Esophagus squamous epithelium (tissue), 5 donors: ENCODE measurements at places on chromosomes 2 and 18.

GRCh38 chr18:23994361-23994902 lies 20.1 kb upstream of the TTC39C start:
- H3K36me3 ChIP-seq, result no peaks in the 10 kb centered on the region
- H3K27me3 ChIP-seq, result no peaks in the 10 kb centered on the region
- H3K4me3 ChIP-seq, result no peak overlapping the region
- no peak for DNase-seq
- H3K4me1 ChIP-seq, result peaks cover 18% of the 10 kb centered on the region
- H3K27ac ChIP-seq, result no peak overlapping the region

DNA sequence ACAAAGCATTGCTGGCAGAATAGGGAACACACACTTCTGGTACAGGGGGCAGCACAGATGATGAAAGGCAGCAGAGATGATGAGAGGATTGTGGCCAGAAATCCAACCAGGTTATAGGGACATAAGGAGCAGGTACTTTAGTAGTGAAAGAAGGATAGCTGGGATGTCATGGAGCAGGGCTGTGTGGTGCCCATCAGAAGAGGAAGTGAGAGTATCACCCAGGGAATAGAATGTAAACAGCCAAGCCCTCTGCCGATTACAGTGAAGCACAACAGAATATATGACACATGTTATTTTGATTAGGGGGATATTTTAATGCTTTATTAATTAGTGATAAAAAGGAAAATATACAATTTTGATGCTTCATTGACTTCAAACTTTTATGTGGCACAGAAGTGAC lies 883.4 kb upstream of the CDH2 start:
- DNase-seq, result no peak
- no peaks in the 10 kb centered on the region for H3K4me1 ChIP-seq
- H3K27me3 ChIP-seq, result no peaks in the 10 kb centered on the region

GRCh38 chr2:208426412-208427045 lies 19.9 kb downstream of the PTH2R start:
- H3K36me3 ChIP-seq, result no peaks in the 10 kb centered on the region
- no peak for DNase-seq
- no peak overlapping the region for H3K27ac ChIP-seq
- H3K4me3 ChIP-seq, result no peak overlapping the region
- H3K4me1 ChIP-seq, result no peaks in the 10 kb centered on the region

GRCh38 chr2:121565389-121566250 lies 34.9 kb downstream of the RNU4ATAC start:
- H3K27me3 ChIP-seq, result no peaks in the 10 kb centered on the region
- DNase-seq, result no peak
- H3K36me3 ChIP-seq, result no peaks in the 10 kb centered on the region

DNA sequence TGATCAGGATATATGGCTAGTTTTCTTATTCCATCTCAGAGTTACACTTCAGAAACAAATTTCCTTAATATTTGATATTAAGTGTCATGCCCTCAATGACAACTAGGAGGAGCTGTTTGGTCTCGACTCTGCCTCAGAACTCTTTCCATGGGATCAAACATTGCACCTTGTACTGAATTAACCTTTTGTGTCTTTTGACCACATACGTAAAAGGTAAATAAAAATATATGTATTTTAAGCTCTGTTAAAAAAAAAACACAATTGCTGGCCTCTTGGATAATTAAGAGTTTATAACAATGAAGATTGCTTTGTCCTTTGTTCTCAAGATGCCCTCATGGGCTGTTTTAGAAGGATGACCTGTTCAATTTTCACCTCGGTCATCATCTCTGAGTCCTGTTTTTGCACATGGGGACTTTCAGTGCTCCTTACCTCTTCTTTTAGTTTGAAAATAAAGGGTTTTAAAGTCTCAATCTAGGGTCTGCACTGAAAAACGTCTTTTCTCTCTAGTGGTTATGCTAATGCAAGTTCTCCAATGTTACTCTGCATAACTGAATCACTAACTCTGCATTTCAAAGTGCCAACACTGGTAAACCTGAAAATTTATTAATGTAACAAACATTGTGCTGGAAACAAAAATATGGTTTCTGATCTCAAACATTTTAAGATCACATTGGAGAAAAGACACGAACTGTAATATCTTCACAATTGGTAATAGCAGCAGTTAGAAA lies 18.8 kb upstream of the FN1 start:
- H3K27me3 ChIP-seq, result peaks cover 6% of the 10 kb centered on the region
- no peak for DNase-seq
- H3K27ac ChIP-seq, result no peak overlapping the region
- H3K36me3 ChIP-seq, result no peaks in the 10 kb centered on the region

DNA sequence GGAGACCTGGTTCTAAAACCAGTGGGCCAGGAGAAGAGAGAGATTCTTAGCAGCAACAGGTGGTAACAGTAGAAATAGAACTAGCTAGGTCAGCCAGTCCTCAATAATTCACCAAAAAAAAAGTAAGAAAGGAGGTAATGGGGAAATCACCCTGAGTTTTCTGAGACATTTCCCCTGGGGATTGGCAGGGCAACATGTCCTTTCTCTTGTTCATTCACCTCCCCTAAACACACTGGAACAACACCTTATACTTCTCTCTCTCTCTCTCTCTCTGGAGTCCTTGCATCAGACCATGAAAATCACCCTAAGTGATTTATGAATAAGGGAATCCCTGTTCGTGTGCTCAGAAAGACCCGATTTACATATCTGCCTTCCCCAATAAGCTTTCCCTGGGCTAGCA lies 64.8 kb downstream of the COX7A2L start:
- H3K4me3 ChIP-seq, result no peak overlapping the region
- H3K36me3 ChIP-seq, result no peaks in the 10 kb centered on the region
- peaks cover 11% of the 10 kb centered on the region for H3K4me1 ChIP-seq
- H3K27me3 ChIP-seq, result no peaks in the 10 kb centered on the region

DNA sequence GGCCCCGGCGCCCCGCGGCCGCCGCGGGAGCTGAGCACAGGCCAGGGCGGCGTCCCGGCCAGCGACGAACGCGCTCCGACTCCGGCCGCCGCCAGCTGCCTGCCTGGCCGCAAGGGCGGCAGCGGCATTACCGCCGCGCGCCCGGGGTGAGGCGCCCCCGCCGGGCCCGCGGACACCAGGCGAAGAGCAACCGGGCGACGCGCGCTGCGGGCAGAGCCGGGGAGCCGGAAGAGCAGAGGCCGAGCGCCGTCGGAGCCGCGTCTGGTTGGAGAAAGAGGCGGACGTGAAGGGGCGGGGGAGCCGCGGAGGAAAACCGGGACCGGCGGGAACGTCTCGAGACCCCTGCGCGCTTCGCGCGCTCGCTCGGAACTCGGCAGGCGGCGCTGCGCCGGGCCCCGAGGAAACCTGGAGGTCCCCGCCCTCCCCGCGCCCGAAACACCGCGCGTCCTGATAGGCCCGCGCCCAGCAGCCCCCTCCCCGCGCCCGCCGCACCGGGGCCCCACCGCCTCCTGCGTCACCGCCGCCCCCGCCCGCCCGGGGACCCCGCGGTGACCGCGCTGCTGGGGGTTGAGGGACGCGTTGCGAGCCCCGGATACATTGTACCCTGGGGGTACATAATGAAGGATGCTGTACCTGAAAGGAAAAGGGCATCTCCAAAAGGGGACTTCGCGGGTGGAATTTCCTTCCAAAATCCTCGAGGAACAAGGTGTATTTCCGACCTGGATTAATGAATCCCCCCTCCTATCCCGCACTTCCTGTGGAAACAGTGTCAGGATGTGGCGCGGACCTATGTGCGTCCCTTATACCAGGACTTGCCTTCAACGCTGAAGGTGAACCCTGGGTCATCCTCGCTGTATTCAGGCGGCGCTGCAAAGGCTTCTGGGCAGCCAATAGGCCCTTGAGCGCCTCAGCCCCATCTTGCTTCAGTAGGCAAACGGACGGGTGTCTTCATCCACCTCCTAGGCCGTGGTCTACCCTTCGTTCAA lies 1.0 kb upstream of the B4GALT6 start:
- no peaks in the 10 kb centered on the region for H3K27me3 ChIP-seq
- peaks cover 8% of the 10 kb centered on the region for H3K4me1 ChIP-seq
- no peak for DNase-seq
- H3K4me3 ChIP-seq, result peak overlapping the region; percentile 76
- no peaks in the 10 kb centered on the region for H3K36me3 ChIP-seq

DNA sequence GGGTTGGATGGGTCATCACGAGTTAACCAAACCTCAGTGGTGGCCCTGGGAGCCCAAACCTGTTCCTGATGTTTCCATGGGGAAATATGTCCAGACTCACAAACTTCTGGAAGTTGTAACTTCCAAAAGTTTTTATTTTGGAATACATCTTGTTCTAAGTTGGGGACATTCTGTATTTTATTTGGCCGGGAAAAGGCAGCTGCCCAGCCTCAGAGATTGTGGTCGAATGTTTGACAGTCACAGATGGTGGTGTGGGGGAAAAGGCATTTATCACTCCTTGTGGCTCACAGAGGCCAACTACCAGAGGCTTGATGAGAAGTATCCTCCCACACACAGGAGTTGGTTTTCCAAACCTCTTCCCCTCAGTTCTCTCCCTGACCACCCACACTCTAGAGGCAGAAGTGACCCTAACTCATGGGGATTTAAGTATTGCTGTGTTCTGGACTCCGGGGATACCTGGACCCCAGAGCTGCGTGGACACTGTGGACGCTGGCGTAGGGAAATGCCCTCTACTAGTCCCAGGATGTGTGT lies 124.7 kb upstream of the PPP1CB start:
- H3K4me3 ChIP-seq, result no peak overlapping the region
- no peak for DNase-seq
- H3K4me1 ChIP-seq, result peaks cover 23% of the 10 kb centered on the region
- H3K27me3 ChIP-seq, result no peaks in the 10 kb centered on the region

DNA sequence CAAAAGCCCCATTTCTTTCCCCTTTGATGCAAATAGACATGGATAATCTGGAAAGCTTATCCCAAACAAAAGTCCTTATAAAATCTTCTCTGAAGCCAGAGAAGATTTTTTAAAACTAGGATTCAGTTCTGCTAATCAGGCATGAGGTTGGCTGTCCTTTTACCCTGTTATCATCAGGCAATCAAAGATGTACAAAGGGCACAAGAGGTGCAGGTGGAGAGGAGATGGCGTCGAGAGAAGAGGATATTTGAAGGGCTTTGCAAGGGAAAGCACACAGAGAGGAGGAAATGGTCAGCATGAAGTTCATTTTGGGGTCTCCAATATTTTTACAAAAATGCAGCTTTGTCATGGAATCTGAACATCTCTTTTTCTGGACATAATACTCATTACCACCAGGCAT lies 88.5 kb downstream of the KLF7 start:
- H3K4me3 ChIP-seq, result no peak overlapping the region
- no peak for DNase-seq
- no peak overlapping the region for H3K27ac ChIP-seq

- no peak overlapping the region for H3K4me3 ChIP-seq
- no peaks in the 10 kb centered on the region for H3K4me1 ChIP-seq
- no peaks in the 10 kb centered on the region for H3K36me3 ChIP-seq
- DNase-seq, result no peak
Observed at GRCh38 chr2:108169982-108170625, 69.7 kb upstream of the SULT1C3 start.
